ENCODE measurements at places on chromosomes 16 and 17.

- DNase-seq: no peak
These were observed 6.9 kb downstream of the IGFBP4 start for GRCh38 chr17:40450175-40450574.

GRCh38 chr16:75014318-75014717, 15.5 kb downstream of the ZNRF1 start:
- DNase-seq: no peak

GRCh38 chr17:18084256-18084655, 3.5 kb upstream of the DRG2 start:
- DNase-seq: no peak

GRCh38 chr16:88640498-88641247, 2.3 kb downstream of the IL17C start:
- no peak for DNase-seq

- no peak for DNase-seq
These were observed 1.4 kb upstream of the HS3ST3B1 start for GRCh38 chr17:14299280-14300141.

GRCh38 chr17:65404761-65405160, 156.7 kb downstream of the AXIN2 start:
- DNase-seq: no peak

GRCh38 chr16:68605746-68606145, 39.4 kb upstream of the CDH3 start:
- DNase-seq: no peak

DNA sequence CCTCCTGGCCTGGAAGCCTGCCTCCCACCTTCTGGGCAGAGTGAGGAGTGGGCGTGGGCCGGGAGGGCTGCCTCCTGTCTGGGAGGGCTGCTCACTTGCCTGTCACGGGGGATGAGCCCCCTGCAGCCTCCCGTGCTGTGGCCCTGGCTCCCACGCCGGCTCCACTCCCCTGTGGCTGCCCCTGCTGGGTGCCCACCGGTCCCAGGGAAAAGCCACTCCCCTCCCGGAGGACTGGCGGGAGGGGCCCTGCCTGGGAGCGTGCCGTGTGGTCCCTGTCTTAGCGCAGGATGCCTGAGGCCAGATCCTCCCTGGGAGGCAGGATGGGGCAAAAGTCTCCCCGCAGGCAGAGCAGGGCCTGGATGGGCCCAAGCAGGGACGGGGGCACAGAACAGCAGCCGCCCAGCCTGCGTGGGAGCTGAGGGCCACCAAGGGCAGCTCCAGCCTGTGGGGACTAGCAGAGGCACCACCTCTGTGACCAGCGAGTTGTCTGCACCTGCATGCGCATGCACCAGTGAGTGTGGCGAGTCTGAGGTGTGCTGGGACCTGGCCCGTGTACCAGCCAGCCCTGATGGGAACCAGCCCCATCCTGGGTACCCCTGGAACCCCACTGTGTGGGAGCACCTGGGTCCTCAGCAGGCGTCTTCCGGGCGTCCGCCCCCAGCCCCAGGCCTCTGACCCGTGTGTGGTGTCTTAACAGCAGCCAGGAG, 339.9 kb downstream of the SEC14L1 start:
- DNase-seq: no peak

DNA sequence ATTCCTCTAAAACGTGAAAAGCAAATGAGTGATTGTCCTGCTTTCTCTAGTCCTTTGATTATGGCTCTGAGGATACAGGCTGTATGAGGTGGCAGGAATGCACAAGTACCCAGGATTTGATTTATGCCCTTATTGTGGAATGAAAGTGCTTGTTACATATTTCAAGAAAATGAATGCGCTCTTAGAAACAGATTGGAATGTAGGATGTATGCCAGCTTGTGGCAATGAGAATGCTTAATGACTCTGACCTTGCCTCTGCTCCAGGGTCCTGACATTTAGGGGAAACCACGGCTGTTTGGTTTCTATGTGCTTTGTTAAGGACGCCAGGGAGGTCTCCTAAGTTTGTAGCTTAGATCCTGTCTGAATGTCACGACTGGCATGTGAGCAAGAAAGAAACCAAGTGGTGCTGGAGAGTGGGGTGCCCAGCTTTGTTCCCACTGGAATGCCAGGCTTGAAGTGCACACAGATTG, 22.0 kb downstream of the PRCD start:
- no peak for DNase-seq

GRCh38 chr17:34658811-34659560, 79.6 kb downstream of the TMEM132E start:
- no peak for DNase-seq

GRCh38 chr17:69607162-69607834, 192.8 kb downstream of the MAP2K6 start:
- peak; percentile 64 for DNase-seq

- no peak for DNase-seq
These were observed 4.7 kb upstream of the IRF8 start for GRCh38 chr16:85894266-85894665.

DNA sequence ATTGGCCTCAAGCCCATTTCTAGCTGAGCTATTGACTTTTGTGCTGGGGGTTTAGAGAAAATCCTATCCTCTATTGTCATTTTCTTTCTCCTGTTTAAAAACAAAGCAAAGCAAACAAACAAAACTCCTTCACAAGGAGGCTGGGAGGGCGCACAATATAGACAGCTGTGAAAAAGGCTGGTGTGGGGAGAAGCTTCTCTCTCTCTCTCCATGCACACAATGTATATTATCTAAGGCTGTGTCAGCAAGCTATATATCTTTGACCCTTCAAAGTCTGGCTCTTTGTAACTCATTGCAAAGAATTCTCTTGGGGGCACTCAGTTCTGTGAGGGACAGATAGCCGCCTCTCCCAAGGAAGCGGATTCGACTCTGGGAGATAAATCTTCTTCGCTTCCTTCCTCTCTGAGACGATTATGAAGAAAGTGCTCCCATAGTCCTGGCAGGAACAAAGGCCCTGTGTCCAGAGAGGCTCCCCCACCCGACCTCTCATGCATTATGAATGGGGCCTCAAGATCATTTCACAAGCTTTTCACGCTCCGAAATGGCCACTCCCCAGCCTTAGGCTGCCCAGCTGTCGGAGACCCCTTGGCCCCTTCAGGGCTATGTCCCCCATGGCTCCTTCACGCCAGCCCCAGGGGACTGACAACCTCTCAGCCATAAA, 33.2 kb upstream of the MEAK7 start:
- no peak for DNase-seq

DNA sequence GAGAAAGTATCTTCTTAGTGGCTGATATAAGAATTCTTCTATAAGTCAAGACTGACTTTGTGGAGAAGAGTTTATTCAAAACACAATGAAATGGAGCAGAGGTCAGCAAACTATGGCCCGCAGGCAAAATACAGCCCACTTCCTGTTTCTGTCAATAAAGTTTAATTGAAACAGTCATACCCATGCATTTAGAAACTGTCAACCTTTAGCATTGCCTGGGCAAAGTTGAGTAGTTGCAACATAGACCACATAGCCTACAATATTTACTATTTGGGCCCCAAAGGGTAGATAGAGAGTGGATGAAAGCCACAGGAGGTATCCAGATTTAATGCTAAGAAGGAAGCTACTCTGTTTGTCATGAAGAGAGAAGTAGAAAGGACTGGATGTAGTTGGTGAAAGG, 38.0 kb downstream of the ACSM2B start:
- no peak for DNase-seq

DNA sequence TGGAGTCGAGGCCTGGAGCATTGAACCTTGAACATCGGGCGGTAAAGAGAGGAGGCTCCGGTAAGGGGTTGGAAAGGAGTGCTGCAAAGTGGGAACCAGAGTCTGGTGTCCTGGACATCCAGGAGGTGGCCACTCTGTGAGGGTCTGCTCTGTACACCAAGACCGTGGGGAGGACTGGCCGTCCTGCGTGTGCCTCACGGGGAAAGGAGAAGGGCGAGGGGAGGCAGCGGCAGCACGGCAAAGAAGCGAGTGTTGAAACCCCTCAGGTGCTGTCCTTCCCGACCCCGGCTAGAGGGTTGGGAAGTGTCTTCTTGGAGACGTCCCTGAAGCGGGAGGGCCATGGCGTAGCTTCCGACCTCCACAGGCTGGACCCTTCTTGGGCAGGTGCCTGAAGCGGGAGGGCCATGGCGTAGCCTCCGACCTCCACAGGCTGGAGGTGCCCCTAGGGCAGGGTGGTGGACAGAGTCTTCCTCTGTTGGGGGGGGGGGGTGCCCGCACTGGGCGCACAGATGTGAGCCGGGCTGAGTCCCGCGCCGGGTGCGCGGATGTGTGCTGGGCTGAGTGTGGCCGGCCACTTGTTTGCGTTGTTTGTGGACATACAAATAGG, 42.0 kb downstream of the FOXK2 start:
- no peak for DNase-seq

DNA sequence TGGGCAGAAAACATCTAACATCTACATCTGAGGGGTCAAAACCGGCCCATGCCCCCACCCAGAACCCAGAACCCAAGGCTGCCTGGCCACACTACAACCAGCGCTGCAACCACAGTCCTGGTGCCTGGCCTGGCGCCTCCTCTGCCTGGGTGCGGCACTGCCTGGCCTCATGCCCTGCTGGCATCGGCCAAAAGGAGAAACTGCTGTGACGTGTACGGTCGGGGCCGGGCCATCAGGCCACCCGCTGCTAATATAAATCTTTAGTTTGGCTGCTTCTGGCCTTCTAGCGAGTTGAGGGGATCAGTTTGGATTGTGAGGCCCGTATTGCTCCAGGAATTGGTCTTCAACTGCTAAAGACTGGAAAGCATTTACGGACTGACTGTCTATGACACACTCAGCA, 22.8 kb downstream of the TMEM204 start:
- DNase-seq: no peak

GRCh38 chr17:71441098-71441497, 679.7 kb upstream of the SOX9 start:
- no peak for DNase-seq

All from NCI-H2081 treated with DMSO at 0.1 percent for 48 hours (cell line).